ENCODE measurements at places on chromosomes 7 and 10. TPM values are rescaled to one million over a fixed set of nuclear protein-coding genes. Genes with fewer than 3 reads are reported as not detected.
A peak's percentile ranks its signal among the peaks of the same experiment; 100 is the strongest.

SRPK2 gene
- total RNA-seq: 38.1 TPM

ADAM8 gene
- 78.4 TPM for total RNA-seq

DNA sequence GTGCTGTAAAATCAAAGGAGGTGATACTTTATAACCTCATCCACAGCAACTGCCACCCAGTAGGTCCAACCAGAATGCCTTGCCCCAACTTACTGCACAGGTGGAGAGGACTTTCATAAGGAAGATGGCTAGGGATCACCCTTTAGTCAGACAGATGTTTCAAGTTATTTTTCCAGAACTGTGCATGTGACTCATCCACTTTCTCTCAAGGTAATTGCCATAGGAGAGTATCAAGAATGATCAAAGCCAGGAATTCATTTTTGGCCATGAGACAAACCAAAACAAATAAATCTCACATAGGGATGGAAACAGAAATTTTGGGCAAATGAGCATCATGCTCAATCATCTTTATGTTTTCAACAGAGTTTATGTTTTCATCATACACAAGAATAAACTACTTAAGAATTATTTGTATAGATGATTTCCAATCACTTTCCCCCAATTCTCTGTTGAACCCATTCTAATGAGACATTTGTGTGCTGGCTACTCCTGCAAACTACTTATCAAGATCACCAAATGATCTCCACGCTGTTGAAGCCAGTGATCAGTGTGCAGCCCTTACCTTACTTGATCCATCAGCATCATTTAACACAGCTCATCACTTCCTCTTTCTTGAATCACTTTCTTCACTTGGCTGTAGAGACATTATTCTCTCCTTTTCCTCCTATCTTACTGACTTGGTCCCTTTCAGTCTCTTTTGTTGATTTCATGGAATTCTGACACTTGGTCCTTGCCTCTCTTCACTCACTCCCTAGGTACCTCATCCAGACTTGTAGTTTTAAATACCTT is 74.0 kb downstream of the SLC16A9 start:
- no peak for DNase-seq

GRCh38 chr7:133688483-133689239 is 435.8 kb downstream of the EXOC4 start:
- no peak for DNase-seq

DNA sequence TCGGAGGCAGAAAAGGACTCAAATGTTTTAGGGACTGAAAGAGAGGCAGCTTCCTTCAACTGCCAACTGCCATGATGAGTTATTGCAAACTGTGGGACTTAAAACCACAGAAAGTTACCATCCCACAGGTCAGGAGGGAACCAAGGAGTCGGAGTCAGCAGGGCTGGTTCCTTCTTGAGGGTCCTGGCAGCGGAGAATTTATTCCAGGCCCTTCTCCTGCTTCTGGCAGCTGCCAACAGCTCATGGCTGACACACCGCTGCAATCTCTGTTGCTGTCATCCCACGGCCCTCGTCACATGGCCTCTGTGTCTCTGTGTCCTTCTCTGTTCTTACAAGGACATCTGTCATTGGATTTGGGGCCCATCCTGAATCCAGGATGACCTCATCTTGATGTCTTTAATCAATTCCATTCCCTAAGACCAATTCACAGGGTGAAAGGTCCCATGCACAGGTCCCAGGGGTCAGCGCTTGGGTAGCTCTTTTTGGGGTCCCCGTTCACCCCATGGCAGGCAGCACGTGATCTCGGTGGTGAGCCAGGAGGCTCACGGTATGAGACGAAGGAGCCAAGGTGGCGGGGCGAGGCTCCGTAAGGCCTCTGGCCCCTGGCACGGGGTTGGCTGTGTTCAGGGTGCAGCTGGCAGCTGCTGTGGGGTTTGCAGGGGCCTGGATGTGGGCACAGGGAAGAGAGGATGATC is 27.4 kb upstream of the PSMG3 start:
- no peak for DNase-seq

FEZF1 gene
- not detected for total RNA-seq

DNA sequence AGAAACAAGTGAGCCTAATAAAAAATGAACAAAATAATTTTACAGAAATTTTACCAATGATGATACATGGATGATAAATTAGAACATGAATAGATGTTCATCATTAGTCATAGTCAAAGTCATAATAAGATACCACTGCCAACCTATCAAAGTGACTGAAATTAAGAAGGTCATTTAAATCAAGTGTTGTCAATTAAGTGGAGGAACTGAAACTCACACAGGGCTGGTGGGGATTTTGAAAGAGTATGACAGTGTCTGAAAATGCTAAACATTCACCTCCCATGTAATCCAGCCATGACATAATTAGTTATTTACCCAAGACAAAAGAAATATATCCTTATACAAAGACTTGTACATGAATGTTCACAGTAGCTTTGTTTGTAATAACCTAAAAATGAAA is 57.1 kb upstream of the DYNC1I1 start:
- no peak for DNase-seq

GRCh38 chr10:74635655-74636054 is 190.7 kb upstream of the KAT6B start:
- DNase-seq: no peak

DNA sequence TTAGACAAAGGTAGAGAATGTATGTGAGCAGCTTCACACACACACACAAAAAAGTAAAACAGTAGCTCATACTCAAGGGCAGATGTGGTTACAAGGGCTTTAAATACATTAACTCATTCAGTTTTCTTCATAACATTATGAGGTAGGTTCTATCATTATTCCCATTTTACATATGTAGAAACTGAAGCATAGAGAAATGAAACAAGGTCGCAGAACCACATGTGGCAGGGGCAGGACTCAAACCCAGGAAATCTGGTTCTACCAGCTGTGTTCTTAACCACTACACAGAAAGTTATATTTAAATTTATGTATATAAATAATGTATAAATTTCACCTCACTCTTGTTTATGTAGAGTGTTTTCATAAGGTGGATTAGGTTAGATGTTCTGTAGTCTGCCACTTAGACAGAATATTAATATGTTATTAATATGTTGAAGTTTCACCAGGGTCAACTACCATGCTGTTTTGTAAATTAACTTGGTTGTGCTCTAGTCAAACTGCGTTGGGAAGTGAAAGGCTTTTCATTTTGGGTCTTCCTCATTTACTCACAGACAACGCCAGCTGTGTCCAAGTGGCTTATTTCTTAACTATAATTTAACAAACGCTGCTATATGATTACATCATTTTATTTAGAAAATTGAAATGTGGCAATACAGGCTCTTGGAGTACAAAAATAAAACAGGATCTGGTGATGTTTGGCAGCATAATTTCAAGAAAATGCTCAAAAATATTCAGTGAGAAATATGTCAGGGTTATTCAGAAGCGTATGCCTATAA is 138.4 kb downstream of the MDFIC start:
- no peak for DNase-seq

GRCh38 chr10:10054466-10054865 is 963.2 kb upstream of the CELF2 start:
- DNase-seq: no peak

DNA sequence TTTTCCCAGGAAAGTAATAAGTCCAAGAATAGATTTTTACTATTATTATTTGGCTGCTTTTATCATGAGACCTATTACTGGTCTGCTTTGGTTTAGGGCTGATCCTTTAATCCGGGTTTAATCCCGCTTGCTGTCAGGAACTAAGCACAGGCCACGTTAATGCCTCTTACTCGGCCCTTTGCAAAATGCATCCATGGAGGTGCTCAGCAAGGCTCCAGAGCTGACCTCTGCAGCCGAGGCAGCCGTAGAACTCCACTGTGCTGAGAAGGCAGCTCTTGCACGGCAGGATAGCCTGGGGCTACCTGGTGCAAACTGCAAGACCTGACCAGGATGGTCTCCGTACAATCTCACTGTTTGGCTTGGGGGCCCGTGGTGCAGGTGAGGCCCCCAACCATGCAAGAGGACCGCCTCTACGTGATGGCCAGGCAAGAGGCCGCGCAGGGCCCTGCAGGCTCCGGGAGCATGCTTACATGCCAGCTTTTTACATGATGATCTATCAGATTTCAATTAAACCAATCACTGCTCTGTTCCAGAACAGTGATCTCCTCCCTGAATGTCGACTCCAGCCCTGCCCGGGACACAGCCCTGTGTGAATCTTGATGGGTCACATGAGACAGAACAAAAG is 10.4 kb upstream of the CALML3 start:
- DNase-seq: no peak

DNA sequence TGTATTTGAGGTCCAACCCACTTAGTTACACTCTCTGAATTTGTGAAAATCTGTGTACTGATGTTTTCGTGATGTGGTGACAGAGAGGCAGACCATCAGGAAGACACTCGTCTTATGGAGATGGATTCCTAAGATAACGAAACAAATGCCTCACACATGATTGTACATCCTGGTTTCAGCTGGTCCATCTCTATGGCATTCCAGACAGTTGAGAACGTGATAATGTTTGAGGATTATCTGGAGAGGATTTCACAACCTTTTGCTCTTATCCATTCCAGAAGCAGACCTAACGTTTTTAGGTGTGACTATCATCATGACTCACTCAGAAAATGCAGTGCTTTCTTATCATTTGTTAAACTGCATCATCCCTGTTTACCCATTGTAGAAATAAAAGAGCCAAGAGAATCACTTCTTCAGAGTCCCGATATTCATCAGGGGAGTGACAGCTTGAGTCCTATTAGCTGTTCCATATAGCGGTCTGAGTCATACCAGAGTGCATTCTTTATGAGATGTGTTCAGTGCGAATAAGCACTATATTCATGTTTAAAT is 74.5 kb downstream of the BMPER start:
- DNase-seq: no peak

- no peak for DNase-seq
Observed at GRCh38 chr7:38222481-38223096, 44.5 kb downstream of the STARD3NL start.

DNA sequence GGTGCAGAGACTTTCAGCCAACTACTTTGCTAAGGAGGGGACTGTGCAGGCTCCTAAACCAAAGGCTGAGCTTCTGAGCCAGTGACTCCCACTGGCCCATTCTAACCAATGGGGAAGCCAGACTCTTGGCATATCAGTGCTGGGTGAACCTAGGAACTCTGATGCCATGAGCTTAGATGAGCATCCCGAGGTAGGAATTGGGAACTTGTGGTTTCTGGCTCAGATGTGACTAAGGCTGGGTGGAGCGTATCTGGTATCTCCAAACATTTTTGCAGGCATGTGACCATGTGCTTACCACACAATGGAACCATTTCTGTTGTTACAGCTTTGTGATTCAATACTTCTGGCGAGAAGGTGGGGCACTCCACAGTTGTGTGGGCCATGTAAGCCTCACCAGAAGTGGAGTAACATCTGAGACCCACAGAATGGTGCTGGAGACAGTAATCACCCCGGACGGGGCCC is 2.5 kb upstream of the AVPI1 start:
- DNase-seq: peak; percentile 91

DNA sequence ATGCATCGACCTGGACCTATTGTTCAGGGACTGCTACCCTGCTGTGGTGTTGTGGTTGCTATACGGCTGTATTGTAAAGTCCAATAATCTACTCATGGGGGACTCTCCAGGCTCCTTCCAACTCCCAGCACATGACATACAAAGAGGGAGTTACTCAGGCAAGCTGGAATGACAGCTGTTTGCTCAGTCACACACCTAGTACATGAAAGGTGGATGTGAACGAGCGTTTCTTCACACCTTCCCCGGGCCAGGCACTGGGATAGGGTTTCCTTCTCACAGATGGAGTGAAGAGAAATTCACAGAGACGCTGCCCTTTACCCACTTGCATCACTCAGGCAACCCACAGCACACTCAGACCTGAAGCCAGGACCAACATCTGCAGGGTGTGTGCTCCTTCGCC is 215.7 kb downstream of the TNS3 start:
- no peak for DNase-seq

DNA sequence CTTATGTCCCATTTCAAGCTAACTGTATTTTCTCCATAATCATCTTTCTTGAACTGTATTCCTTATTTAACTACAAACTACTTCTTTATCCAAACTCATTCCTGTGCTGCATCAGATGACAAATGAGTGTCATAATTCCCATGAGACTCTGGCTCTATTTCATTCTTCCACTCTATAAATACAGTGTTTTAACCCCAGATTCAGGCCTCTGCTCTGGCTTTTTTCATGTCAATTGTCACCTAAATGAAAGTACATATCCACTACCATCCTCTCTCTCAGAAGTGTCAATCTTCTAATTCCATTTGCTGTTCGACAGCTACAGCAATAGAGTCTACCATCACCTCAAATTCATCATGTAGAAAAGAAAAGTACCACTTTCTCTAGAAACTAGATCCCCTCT is 172.7 kb downstream of the CACNA2D1 start:
- no peak for DNase-seq

DNA sequence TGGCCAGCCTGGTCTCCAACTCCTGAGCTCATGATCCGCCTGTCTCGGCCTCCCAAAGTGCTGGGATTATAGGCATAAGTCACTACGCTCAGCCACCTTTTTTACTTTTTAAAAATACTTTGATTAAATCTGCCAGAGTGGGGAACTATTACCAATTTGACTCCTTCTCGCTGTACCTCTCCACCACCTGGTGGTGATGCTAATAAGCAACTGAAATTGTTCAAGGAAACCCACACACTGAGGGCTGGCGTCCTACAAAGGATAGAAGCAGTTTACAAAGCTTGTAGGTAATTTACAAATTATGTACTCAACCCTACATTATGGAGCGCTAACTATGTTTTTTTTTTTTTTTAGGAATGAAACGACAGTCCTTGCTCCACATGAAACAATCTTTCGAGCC is 111.1 kb downstream of the CPED1 start:
- DNase-seq: no peak

GRCh38 chr10:110423650-110424049 is 74.1 kb upstream of the DUSP5 start:
- DNase-seq: no peak

GRCh38 chr7:55509322-55509721 is 63.0 kb downstream of the VOPP1 start:
- no peak for DNase-seq

GRCh38 chr7:142303650-142304049 is 45.8 kb upstream of the PRSS58 start:
- no peak for DNase-seq

HOXA1 gene
- total RNA-seq: 2.8 TPM

GRCh38 chr7:132575982-132576720 is at the start of gene PLXNA4:
Gene PLXNA4, minus strand, starts transcription at chr7:132576470. Its CDS starts 67,777 bp downstream, at chr7:132508693.
- no peak for DNase-seq

- no peak for DNase-seq
Observed at GRCh38 chr10:132927824-132928223, 14.5 kb downstream of the CFAP46 start.

CISD1 gene
- 17.0 TPM for total RNA-seq

ARHGAP22 gene
- 7.0 TPM for total RNA-seq

- DNase-seq: peak; percentile 38
Observed at GRCh38 chr10:129851941-129852640, 112.0 kb downstream of the EBF3 start.

LHFPL3 gene
- not detected for total RNA-seq

GRCh38 chr10:105986912-105987635 is 1177.4 kb downstream of the SORCS1 start:
- DNase-seq: no peak

DNA sequence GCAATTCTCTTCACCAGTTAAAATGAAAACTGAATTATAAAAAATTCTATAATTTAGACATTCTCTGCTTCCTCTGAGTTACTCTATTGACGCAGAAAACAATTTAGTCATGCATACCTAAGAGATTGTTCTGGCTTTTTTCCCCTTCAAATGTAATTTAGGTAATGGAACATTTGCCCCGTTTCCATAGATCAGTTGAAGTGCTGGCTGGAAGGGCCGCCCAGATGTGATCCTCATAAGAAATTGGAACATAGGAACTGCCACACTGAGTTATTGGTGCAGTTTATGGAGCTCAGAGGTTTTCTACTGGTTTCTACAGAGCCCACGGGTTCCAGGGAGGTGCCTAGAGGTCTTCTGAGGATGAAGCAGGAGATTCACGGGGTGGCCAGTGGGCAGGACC is 581.7 kb downstream of the SDK1 start:
- no peak for DNase-seq
